Lower leg skin (tissue), 4 donors: ENCODE measurements at places on chromosomes 3 and 15. TPM values are rescaled to one million over a fixed set of nuclear protein-coding genes. Genes with fewer than 3 reads are reported as not detected.

- DNase-seq = no peak
Observed at GRCh38 chr3:140292170-140292569, 357.2 kb downstream of the CLSTN2 start.

Gene CNTN4
- 1.8 TPM for total RNA-seq

- DNase-seq = no peak
Observed at GRCh38 chr3:26369133-26369532, 253.4 kb upstream of the LRRC3B start.

GRCh38 chr3:115503394-115503793, 119.9 kb upstream of the GAP43 start:
- DNase-seq = no peak

GRCh38 chr3:193837347-193837827, 244.4 kb downstream of the OPA1 start:
- DNase-seq = no peak

GRCh38 chr3:138398791-138399575, 35.4 kb upstream of the ESYT3 start:
- no peak for DNase-seq

DNA sequence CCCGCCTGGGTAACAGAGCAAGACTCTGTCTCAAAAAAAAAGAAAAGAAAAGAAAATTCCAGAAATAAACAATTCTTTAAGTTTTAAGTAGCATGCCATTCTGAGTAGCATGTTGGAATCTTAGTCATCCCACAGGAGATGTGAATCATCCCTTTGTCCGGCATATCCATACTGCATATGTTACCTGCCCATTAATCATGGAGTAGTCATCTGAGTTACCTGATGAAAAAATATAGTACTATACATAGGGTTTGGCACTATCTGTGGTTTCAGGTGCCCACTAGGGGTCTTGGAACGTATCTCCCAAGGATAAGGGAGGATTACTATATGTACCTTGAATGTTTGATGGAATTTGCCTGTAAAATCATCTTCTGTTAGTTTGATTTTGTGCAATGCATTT, 6.3 kb upstream of the CCR4 start:
- no peak for DNase-seq

DNA sequence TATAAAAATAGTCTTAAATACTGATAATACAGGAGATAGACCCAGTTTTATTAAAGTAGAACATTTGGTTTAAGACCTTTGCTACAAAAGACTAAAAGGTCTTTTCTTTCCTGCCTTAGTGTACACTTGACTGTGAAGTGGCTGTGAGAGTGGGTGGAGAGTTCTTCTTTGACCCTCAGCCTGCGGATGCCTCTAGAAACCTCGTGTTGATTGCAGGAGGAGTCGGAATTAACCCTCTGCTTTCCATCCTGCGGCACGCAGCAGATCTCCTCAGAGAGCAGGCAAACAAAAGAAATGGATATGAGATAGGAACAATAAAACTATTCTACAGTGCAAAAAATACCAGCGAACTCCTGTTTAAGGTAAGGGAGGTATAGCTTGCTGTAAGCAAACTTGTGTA, 36.5 kb downstream of the OXNAD1 start:
- DNase-seq = no peak

DNA sequence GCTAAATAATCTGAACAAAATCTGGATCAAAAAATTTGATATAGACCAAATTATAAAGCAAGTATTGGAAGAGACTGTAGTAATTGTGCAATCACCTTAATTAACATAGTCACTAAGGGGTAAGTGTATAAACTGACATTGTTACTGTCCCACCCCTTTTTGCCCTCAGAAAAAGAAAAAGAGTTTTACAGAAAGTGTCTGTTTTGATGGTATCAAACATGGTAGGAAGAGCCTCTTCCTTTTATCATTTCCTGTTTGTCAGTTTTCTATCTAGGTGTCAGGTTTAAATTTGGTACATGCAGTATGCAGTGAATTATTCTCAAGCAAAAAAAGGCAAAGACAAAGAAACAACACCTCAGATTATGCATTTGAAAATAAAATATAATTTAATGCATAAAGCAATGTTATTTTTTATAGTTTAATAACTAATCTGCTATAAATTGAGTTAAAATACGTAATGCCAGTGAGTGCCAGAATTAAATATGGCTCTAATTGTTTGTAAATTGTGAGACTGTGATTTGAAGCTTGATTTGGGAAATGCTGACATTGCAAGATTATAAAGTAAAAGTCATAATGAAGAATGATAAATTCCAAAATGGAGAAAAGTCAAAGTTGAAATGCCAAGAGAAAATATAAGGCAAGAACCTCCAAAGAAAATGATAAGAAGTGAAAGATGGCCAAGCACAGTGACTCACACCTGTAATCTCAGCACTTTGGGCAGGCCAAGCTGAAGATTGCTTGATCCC, 30.3 kb upstream of the CMC1 start:
- DNase-seq = no peak

Gene UPK1B
- total RNA-seq = 1.9 TPM

DNA sequence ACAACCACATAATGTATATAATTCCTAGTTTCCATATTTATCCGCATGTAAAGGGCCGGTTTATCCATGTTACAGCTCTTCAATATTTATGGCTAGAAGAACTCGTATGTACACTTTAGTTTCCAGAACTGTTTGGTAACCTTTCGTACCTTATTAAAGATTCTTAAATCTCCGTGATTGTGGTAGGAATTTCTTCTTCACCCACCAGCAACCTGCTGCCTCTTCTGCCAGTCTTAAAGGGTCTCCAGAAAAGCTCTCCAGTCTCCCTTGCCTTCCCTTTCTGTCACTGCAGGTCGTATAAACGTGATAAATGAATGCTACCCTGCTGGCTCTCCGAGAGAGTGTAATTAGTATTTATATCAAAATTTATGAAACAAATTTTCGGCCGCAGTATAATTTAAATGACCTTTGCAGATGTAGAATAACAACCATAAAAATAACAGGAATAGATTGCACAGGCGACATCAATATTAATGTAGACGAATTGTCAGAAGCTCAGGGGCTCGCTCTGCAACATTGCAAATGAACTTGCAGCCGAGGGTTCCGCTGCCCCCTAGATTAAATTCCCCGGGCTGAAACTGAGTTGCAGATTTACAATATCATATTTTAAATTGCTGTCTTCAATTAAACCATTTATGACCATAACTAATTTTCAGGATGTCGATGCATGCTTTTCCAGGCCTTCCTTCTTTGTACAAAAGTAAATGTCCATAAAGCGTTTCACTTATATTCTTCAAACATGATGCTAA, 5.4 kb downstream of the ZIC1 start:
- no peak for DNase-seq

- no peak for DNase-seq
Observed at GRCh38 chr15:66424963-66425612, 38.4 kb downstream of the MAP2K1 start.

GRCh38 chr3:33016846-33017405, 65.5 kb downstream of the CCR4 start:
- no peak for DNase-seq

- DNase-seq = no peak
Observed at GRCh38 chr3:54691289-54691771, 236.5 kb downstream of the LRTM1 start.

DNA sequence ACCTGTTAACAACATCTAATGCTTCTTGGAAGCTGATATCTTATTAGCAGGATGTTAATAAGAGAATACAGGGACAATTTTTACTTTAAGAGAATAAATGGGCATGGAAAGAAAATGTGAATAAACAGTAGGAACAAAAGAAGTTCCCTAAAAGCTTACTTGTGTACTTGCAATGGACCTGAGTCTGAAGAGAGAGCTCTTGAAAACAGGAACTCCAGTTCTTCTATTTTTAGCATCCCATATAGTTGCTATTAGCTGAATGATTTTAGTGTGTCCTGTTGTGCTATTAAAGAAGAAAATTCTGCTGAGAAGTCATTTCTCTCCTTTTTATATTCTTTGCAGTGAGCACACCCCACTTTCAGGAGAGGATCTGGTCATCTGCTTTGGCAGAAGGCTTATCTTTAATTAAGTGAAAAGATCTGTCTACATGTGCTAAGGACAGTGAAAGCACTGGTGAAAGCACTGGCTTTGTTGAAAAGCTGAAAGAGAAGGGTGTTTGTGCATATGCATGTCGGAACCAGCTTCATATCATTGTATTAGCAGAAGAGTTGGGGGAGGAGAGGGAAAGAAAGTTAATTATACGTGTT, 1.4 kb upstream of the ST3GAL6 start:
- DNase-seq = no peak

GRCh38 chr3:53030619-53031449, 15.0 kb downstream of the SFMBT1 start:
- no peak for DNase-seq

DNA sequence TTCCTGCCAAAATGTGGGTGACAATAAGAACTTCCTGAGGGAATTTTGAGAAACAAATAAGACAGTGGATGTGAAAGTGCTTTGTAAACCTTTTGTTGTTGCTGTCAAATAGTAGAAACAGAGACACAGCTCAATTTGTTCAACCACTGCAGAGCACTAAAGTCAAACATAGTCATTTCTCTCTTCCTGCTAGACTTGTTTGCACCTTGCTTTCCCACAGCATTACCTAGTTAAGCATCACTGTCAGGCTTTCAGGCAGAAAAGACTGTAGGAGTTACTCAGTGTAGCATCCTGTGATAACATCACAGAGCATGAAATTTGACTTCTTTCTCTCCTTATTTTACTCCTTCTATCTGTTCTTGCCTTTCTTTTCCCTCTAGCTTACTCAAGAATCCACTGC, 27.1 kb downstream of the SLC12A1 start:
- no peak for DNase-seq

- no peak for DNase-seq
Observed at GRCh38 chr3:32886296-32886695, 65.1 kb upstream of the CCR4 start.

Gene CYP8B1
- not detected for total RNA-seq

Gene FGD5
- 3.8 TPM for total RNA-seq

DNA sequence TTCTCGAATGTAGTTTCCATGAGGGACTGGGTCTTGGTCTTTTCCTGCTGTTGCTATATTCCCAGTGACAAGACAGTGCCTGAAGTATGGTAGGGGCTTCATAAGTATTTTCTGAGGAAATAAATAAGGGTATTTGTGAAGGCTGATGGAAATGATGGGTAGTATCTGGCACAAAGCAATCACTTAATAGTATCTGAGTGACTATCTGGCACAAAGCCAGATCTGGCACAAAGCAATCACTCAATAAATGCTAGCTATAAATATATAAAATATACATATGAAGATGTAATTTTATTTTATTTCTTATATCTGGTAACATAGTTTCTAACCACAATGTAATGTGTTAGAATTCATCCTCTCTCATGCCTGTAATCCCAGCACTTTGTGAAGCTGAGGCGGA, 20.7 kb upstream of the PROK2 start:
- no peak for DNase-seq

DNA sequence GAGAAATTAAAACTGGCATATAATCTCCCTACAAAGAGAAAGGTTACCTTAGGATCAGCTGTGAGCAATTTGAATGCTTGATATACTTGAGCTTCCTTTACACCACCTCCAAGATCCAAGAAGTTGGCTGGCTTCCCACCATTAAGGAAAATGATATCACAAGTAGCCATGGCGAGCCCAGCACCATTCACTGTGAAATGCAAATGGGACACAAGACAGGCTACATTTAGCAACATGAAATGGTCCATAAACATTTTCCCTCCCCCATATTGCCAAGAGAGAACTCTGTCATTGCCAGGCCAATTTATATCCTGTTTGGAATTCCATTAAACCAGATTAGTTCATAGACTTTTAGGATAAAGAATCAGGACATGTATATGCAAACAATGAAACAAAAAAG, 158.7 kb downstream of the SUCLG2 start:
- DNase-seq = no peak

DNA sequence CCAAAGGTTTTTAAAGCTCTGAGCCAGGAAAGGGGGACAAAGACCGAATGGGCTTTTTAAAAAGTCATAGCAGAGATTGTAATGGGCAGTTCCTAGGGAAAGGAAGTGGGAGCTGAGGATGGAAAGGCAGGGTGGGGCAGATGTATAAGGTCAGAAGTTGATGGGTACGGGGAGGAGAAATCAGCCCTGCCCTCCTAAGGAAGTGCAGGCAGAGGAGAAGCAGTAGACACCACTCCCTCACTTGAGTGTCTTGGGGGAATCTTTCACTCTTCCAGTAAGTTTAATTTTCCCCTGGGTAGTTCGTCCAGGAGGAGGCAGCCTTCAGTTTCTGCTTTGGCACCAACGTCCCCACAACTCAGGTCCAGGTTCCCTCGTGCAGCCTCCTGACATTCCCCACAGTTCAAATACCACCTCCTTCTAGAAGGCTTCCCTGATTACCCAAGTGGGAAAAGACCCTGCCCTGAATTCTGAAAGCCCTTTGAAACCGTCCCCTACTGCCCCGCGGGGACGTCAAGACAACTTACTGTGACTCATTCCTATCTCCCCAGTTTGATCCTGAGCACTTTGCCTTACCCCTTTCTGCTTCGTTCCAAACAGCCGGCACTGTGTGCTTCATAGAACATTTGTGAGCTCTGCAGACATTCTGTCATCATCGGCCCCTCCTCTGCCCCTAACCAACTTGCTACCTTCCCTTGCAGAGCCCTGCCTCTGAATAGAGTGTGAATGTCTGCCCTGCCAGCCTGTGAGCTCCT, 14.3 kb upstream of the SRP14 start:
- DNase-seq = no peak

DNA sequence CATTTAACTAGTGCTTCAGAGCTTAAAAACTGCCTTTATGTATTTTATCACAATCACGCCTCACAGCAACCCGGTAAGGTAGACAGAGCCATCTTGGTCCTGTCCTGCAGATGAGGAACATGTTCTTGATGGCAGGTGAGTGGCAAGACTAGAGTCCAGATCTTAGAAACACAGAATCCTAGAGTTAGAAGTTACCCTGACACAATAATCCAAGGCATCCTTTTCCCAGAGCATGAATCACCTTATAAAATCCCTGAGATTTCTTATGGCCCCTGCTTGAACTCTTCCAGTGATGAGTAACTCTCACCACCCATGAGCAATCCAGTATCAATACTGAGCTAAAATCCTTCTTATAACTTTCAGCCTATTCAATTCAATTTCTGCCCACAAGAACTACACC, 16.9 kb downstream of the POPDC2 start:
- no peak for DNase-seq

Gene MST1
- total RNA-seq = 12.9 TPM

DNA sequence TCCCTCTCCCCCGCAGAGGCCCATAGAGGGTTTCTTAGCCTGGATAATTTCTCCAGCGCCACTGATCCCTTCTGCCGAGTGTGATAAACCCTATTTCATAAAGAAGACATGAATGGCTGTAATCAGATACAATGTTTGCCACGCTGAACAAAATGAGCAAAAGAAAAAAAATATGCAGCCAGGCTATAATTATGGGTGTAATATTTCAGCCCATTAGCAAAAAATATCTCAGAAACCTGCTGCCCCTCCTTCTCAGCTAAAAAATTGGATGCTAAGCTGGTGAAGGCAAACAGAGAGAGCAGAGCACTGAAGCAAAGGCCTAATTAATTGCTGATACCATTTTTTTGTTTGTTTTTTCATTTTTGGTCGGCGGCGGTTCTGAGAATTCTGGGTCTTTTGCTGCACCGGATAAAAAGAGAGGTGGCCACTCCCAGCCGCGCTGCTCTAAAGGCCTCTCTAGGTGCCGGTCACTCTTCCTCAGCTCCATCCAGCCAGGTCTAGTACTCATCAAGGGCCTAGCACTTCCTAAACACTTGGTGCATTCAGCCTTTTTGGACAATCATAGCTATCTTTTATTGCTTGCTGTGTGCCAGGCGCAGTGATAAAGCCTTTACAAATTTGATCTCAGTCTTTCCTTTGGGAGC, 128.7 kb upstream of the TLE3 start:
- no peak for DNase-seq

Gene HCLS1
- 16.4 TPM for total RNA-seq

- no peak for DNase-seq
Observed at GRCh38 chr15:67784090-67784781, 41.1 kb upstream of the SKOR1 start.
